ENCODE measurements at places on chromosomes 3 and 15.

DNA sequence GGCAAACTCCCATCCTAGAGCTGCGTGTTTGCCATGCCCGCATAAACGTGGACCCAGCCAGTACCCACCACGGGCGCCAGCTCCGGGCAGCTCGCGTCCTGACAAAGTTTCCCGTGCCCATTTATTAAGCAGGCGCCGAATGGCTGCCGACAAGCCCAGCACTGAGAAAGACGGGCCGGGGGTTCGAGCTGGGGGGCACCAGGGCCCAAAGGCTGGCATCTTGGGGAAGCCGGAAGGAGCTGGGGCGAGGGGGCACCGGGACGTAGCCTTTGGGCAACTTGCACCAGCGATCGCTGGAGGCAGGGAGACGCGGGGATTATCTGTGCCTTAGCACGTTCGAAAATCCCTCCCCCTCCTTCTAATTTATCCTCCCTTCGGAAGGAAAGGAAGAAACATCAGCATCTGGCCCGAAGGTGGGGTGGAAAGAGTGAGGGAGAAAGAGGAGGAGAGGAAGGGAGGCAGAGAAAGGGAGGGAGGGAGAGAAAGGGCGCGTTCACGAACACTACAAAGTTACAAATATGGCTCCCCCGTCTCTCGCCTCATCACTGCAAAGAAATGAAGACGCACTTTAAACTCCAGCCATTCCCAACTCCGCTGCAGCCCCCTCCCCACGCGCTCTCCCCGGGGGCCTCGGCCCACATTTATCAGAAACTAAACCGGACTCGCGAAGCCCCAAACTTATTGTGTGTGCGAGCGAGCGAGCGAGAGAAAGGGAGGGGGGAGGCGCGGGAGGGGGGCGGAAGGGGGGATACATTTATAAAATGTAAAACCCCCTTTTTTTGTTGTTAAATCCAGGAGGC is 1.0 kb downstream of the ANP32A start:
- peak; percentile 33 for DNase-seq

GRCh38 chr15:60005352-60006202 is 1.5 kb downstream of the FOXB1 start:
- no peak for DNase-seq

DNA sequence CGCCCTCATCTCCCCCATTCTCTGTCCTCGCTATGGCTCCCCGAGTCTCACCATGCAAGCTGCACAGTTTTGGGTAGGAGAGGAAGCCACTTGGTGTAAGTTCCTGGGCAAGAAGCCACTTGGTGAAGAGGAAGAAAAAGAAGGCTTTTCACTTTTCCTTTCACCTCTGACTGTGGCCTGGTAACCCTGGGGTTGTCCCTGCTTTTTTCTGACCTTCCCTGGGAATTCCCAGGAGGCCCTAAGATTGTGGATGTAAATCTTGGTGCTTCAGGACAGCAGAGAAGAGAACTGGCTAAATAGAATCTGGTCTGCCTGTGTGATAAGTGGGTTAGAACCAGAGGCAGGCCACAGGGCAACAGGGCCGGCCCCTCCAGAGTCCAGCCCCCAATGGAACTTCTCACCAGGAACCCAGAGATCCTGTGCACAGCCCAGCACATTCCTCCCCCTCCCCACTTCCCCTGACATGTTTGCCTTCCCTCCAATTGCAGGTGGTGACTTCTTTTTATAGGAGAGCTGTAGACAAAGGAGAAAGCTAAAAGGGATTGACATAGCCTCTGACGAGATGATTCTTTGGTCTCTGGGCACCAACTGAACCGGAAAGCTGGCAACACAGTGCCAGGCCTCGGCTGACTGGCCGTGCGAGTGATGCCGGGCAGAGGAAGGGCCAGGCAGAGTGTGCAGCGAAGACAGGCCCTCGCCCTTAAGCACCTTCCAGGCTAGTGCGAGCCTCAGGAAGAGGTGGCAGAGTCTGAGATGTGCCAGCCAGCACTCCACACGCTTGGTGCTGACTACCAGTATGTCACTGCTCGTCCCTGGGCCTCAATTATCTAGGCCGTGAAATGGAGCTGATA is 19.4 kb upstream of the SKOR1 start:
- peak; percentile 13 for DNase-seq

GRCh38 chr15:42836251-42836650 is 84.3 kb downstream of the TTBK2 start:
- DNase-seq: no peak
